ENCODE measurements at places on chromosomes 2 and 18. TPM values are rescaled to one million over a fixed set of nuclear protein-coding genes. Genes with fewer than 3 reads are reported as not detected.

The GCA gene
- total RNA-seq = 37.2 TPM

DNA sequence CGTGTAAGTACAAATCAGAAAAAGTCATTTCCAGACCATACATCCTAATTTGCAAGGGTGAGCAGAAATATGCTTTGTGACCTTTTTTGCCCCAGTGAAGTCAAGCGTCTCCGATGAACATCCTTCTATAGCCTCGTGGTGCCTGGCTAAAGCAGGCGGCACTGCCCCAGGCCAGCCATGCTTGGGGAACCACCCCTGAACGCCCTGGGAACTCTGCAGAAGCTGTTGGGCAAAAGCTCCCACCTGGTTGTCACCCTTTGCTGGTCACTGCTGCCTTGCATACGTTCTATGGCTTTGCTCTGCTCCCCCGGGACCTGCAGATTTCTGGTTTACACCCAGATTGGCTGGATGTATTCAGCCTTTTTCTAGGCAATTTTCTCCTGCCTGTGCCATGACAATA lies 256.4 kb downstream of the SS18 start:
- no peak overlapping the region for H3K27ac ChIP-seq
- H3K4me1 ChIP-seq = no peaks in the 10 kb centered on the region
- no peaks in the 10 kb centered on the region for H3K36me3 ChIP-seq
- H3K27me3 ChIP-seq = no peaks in the 10 kb centered on the region
- DNase-seq = no peak

GRCh38 chr2:46538393-46538792 lies 59.0 kb downstream of the TMEM247 start:
- H3K27ac ChIP-seq = no peak overlapping the region
- no peaks in the 10 kb centered on the region for H3K27me3 ChIP-seq
- no peak overlapping the region for H3K4me3 ChIP-seq
- no peak for DNase-seq
- no peaks in the 10 kb centered on the region for H3K36me3 ChIP-seq
- peaks cover 3% of the 10 kb centered on the region for H3K4me1 ChIP-seq

DNA sequence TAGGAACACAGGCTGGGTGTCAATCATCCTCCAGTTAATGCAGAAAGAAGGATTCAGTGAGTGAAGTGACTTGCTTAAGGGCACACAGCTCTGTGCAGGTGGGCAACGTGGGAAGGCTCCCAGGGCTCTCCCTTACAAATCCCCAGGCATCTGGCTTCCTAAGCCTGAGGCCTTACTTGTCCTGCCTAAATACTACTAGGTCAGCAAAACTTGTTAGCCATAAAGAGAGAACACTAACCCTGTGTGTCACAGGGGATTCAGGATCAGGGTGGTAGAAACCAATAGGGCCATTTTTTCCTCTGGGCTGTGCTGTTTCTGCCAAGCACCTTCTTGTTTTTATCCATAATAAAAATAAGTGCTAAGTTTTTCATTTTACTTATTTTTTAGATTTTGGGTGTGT lies 55.0 kb downstream of the GATA6 start:
- H3K36me3 ChIP-seq = no peaks in the 10 kb centered on the region
- H3K27me3 ChIP-seq = peaks cover 3% of the 10 kb centered on the region
- DNase-seq = no peak
- no peaks in the 10 kb centered on the region for H3K4me1 ChIP-seq

GRCh38 chr2:15313657-15314056 lies 247.5 kb downstream of the NBAS start:
- H3K4me1 ChIP-seq = no peaks in the 10 kb centered on the region
- H3K27ac ChIP-seq = no peak overlapping the region
- no peak overlapping the region for H3K4me3 ChIP-seq
- DNase-seq = no peak

GRCh38 chr2:75556679-75557366 lies 3.9 kb downstream of the EVA1A start:
- H3K4me1 ChIP-seq = peaks cover 5% of the 10 kb centered on the region
- H3K27ac ChIP-seq = no peak overlapping the region
- no peak overlapping the region for H3K4me3 ChIP-seq
- no peak for DNase-seq
- peaks cover 9% of the 10 kb centered on the region for H3K27me3 ChIP-seq

DNA sequence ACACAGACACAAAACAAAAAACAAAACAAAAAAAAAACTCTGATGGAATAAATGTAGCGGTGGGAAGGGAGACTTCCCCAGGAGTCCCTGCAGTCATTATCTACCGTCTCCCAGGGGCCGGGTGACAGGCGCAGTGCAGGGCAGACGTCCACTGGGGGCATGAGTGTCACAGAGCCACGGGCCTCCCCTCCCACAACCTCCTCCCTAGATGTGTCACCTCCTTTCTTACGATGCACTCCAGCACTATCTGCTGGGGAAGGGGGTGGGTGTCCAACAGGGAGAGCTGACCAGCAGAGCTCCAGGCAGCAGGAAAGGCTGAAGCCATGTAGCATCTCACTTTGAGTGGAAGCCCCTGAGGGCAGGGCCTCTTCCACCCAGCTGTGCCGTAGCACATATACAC lies 84.5 kb downstream of the LONRF2 start:
- no peak for DNase-seq
- no peaks in the 10 kb centered on the region for H3K27me3 ChIP-seq
- no peaks in the 10 kb centered on the region for H3K4me1 ChIP-seq
- no peaks in the 10 kb centered on the region for H3K36me3 ChIP-seq
- no peak overlapping the region for H3K27ac ChIP-seq

GRCh38 chr2:86368161-86368824 lies 30.9 kb upstream of the REEP1 start:
- H3K4me3 ChIP-seq = no peak overlapping the region
- no peaks in the 10 kb centered on the region for H3K4me1 ChIP-seq
- no peak overlapping the region for H3K27ac ChIP-seq
- DNase-seq = peak; percentile 41
- no peaks in the 10 kb centered on the region for H3K27me3 ChIP-seq
- no peaks in the 10 kb centered on the region for H3K36me3 ChIP-seq

The KIAA2012 gene
- not detected for total RNA-seq

- H3K27me3 ChIP-seq = no peaks in the 10 kb centered on the region
- H3K4me1 ChIP-seq = no peaks in the 10 kb centered on the region
- no peak for DNase-seq
- no peak overlapping the region for H3K4me3 ChIP-seq
- no peak overlapping the region for H3K27ac ChIP-seq
- no peaks in the 10 kb centered on the region for H3K36me3 ChIP-seq
These were observed 97.9 kb downstream of the ATAD2B start for GRCh38 chr2:23828986-23829385.

DNA sequence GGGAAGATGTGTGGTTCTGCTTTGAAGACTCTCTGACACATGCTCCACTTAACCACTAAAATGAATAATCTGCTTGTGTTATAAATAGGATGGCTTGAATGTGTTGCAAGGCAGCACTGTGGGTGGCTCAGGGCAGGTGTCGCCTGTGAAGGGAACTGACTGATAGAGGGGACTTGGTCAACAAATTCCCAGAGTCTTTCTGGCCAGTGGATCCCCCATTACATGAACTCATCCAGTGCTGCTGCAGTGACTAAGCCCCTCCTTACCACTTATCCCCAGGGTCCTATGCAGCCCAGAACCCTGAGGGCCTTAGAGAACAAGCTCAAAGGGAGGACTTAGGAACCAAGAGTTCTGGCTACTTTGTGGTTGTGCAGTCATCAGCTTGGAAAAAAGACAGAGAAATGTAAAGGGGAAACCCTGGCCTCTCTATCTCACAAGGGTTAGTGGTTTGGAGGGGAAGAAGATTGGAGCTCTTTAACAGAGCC lies 226.2 kb upstream of the TNP1 start:
- DNase-seq = no peak
- no peaks in the 10 kb centered on the region for H3K36me3 ChIP-seq
- no peaks in the 10 kb centered on the region for H3K27me3 ChIP-seq
- no peak overlapping the region for H3K4me3 ChIP-seq
- no peaks in the 10 kb centered on the region for H3K4me1 ChIP-seq

GRCh38 chr2:200127848-200128247 lies 172.5 kb downstream of the MAIP1 start:
- no peak overlapping the region for H3K27ac ChIP-seq
- no peaks in the 10 kb centered on the region for H3K36me3 ChIP-seq
- DNase-seq = no peak
- no peak overlapping the region for H3K4me3 ChIP-seq

DNA sequence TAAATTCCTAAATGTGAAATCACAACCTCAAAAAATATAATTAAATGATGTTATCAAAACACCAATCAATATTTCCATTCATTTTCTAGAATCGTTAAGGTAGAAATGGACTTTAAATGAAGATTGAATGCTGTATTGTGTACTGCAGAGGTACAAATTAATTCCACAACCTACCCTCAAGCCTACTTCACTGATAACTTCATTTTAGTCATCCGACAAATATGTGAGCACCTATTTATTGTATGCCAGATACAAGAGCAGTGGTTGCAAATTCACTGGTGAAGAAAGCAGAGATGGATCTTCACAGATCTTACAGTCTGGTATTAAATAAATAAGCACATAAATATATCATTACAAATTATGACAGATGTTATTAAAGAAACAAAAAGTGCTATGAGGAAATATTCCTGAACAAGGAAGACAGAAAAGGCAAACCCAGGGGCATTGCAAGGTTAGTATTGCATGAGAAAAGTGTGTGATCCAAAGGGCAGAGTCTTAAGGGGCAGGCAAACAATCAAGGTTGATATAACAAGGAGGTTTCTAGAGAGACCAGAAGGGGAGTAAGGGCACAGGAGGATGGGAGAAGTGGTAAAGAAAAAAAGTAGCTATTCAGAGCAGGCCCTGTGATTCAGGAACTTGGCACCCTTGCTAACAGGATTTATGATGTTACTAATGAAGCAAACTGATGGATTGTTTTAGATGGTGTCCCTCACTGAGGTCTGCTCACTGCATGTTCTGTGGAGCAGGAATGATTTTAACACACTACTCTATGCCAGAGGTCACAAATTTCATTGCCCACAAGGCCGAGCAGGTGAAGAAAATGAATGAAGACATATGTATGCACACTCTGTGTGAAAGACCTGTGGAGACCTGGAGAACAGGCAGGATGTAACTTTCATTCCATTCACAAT lies 128.0 kb upstream of the CCDC150 start:
- H3K27me3 ChIP-seq = no peaks in the 10 kb centered on the region
- no peak overlapping the region for H3K4me3 ChIP-seq
- H3K4me1 ChIP-seq = no peaks in the 10 kb centered on the region
- no peak overlapping the region for H3K27ac ChIP-seq

The RMND5A gene
- total RNA-seq = 66.2 TPM

GRCh38 chr2:153291718-153292117 lies 186.8 kb downstream of the RPRM start:
- no peak overlapping the region for H3K27ac ChIP-seq
- H3K36me3 ChIP-seq = no peaks in the 10 kb centered on the region
- H3K27me3 ChIP-seq = no peaks in the 10 kb centered on the region
- H3K4me3 ChIP-seq = no peak overlapping the region

DNA sequence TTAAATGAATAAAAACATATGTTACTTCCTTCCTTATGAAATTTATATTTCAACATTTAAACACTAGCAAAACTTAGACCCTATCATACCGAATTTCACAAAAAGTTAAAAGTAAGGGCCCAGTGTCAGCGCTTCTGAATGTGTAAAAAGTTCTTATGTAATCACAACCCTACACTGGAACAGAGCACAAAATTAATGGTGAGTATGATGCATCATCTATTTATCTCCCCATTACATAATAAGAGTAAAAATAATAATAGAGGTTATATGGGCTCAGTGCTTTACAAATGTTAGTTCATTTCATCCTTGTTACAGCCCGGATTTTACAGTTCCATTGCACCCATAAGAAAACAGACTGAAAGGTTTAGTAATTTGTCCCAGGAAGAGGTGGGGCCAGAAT lies 144.9 kb upstream of the POU3F3 start:
- no peaks in the 10 kb centered on the region for H3K36me3 ChIP-seq
- H3K4me1 ChIP-seq = no peaks in the 10 kb centered on the region
- H3K27me3 ChIP-seq = no peaks in the 10 kb centered on the region
- DNase-seq = no peak

GRCh38 chr2:202335791-202336467 lies 40.2 kb upstream of the BMPR2 start:
- no peak overlapping the region for H3K27ac ChIP-seq
- DNase-seq = no peak
- no peaks in the 10 kb centered on the region for H3K27me3 ChIP-seq
- no peaks in the 10 kb centered on the region for H3K4me1 ChIP-seq
- H3K4me3 ChIP-seq = no peak overlapping the region

GRCh38 chr2:202703091-202703490 lies 68.3 kb downstream of the FAM117B start:
- no peak overlapping the region for H3K4me3 ChIP-seq
- no peaks in the 10 kb centered on the region for H3K27me3 ChIP-seq
- H3K36me3 ChIP-seq = no peaks in the 10 kb centered on the region
- H3K4me1 ChIP-seq = no peaks in the 10 kb centered on the region

The ITGAV gene
- total RNA-seq = 42.4 TPM

The TBR1 gene
- not detected for total RNA-seq

DNA sequence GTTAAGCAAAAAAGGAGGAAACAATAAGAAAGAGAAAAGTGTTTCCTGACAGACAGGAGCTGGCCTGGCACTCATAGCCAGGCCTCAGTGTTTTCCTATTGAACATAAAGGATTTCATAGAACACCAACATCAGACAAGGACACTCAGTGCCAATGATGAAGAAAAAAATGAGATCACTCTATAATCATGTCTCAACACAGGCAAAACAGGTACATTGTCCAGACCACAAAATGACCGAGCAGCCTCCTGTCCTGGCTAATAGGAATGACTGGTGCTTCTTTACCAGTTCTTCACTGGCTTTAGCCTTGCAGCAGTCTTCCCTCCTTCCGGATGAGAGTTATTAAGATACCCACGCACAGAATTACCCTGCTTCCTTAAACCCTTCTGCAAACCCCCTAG lies 35.6 kb downstream of the SEMA4F start:
- no peak overlapping the region for H3K27ac ChIP-seq
- H3K36me3 ChIP-seq = no peaks in the 10 kb centered on the region
- H3K4me3 ChIP-seq = no peak overlapping the region
- DNase-seq = no peak

The CAPN14 gene
- 0.08 TPM for total RNA-seq

GRCh38 chr2:62110415-62111025 lies 85.4 kb upstream of the B3GNT2 start:
- H3K27ac ChIP-seq = no peak overlapping the region
- no peaks in the 10 kb centered on the region for H3K27me3 ChIP-seq
- H3K4me1 ChIP-seq = peaks cover 6% of the 10 kb centered on the region
- no peak for DNase-seq

The SLC4A5 gene
- total RNA-seq = 0.86 TPM

DNA sequence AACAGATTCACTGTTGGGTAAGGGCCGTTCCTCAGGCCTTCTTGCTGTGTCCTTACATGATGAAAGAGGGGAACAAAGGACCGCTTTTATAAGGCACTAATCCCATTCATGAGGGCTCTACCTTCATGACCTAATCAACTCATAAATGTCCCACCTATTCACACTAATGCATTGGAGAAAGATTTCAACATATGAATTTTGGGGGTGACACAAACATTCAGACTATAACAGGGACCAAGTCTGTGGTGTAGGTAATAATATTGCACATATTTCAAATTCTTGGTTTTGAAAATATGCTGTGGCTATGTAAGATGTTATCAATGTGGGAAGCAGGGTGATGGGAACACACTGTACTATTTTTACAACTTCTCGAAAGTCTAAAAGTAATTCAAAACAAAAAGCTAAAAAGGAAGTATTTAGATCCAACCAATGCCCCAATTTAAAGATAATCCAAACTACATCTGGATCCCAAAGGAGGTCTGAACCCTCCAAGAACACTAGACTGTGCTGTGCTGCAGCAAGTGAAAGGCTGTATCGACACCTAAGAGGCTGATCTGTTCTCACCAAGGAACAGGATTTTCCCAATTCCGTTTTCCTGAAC lies 82.4 kb upstream of the TGIF1 start:
- no peaks in the 10 kb centered on the region for H3K36me3 ChIP-seq
- DNase-seq = no peak
- no peaks in the 10 kb centered on the region for H3K4me1 ChIP-seq
- no peak overlapping the region for H3K4me3 ChIP-seq

All from H1 (cell line).